ENCODE measurements at places on chromosomes 6 and 20.

- no peak for DNase-seq
These were observed 23.5 kb upstream of the RNF24 start for GRCh38 chr20:4038676-4039370.

GRCh38 chr20:39646874-39647413 is 684.8 kb downstream of the DHX35 start:
- DNase-seq = no peak

DNA sequence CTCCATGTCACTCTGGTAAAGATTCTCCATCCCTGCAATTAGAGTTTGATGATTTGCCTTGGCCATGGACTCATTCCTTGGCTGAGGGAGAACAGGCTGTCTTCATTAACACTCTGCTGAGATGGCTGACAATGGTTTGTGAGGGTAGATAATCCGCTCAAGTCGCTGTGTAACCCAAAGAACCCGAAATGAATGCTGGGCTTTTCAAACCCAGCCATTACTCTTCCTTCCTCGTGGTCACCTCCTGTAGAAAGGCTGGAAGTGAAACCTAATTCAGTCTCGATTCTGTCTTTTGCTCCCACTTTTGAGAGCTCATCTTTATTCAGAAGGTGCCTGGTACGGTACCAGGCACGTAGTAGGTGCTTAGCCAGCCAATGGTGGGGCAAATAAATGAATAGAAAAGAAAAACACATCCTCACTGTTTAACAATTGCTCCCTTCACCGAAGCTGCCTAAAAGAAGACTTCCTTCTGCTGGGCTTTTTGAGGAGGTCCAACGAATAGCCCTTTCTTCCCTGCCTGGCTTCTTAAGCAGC is 190.2 kb downstream of the BCAS1 start:
- no peak for DNase-seq

GRCh38 chr6:53672237-53672636 is 6.7 kb upstream of the KLHL31 start:
- no peak for DNase-seq

DNA sequence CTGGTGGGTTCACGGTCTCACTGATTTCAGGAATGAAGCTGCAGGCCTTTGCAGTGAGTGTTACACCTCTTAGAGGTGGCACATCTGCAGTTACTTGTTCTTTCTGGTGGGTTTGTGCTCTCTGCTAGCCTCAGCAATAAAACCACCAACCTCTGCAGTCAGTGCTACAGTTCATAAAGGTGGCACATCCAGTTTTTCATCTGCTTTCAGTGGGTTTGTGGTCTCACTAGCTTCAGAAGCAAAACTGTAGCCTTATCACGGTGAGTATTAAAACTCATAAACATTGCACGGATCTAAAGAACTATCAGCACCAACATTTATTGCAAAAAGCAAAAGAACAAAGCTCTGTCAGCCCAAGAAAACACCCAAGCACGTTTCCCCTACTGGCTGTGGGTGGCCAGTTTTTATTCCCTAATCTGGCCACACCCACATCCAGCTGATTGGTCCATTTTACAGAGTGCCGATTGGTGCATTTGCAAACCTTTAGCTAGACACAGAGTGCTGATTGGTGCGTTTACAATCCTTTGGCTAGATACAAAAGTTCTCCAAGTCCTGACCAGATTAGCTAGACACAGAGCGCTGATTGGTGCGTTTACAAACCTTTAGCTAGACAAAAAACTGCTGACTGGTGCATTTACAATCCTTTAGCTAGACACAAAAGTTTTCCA is 3.4 kb upstream of the TMEM14C start:
- no peak for DNase-seq

- no peak for DNase-seq
These were observed 4.0 kb upstream of the CAP2 start for GRCh38 chr6:17389274-17389847.

DNA sequence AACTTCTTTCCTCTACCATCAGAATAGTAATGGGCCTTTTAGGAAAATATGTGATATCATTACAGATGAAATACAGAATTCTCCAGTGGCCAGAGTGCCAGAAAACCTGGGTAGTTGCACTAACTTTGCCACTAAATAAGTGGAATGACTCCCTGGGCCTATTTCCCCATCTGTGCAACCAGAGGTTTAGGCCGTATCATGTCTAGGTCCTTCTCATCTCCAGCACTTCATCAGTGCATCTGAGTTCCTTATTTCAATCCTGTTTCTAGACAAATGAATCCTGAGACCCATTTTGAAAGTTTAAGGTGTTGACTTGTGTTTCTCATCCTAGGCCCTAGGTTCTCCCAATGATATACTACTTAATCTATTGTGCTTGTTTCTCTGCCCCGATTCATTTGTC is 236.2 kb downstream of the CD83 start:
- DNase-seq = no peak

- no peak for DNase-seq
These were observed 4.7 kb upstream of the MRGBP start for GRCh38 chr20:62791301-62792181.

GRCh38 chr20:58953050-58953449 is 28.0 kb upstream of the NELFCD start:
- DNase-seq = no peak

- no peak for DNase-seq
These were observed 2.0 kb upstream of the RAET1G start for GRCh38 chr6:149924933-149925252.

DNA sequence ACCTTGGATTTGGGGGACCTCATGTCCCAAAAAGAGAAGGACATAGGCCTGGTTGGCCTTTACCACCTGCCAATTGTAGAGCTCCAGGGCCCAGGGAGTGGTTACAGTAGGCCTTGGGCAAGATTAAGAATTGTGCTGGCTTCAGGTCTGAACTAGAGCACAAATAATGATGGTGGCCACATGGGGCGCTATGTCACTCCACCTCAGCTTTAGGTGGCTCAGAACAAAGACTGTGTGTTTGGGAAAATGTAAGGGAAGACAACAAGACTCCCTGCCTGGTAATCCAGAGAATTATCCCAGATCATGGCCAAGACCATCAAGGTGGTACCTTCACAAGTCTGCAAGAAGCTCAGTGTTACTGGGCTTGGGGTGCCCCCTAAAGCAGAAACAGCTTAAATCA is 224.9 kb upstream of the OPRM1 start:
- no peak for DNase-seq

- no peak for DNase-seq
These were observed 17.9 kb upstream of the CNKSR3 start for GRCh38 chr6:154528310-154528915.

DNA sequence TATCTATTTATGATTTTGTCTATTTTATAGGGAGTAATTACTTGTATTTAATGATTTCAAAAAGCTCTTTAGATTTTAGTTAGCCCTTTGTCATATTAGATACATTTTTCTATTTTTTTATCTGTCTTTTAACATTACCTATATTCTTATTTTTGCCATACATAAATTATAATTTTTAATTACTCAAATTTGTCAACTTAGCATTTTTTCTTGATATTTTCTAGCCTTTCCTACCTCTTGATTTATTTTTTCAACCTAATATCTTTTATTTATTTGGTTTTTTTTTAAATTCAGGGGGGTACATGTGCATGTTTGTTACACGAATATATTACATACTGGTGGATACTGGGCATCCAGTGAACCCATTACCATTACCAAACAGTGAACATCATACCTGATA is 114.3 kb upstream of the F13A1 start:
- no peak for DNase-seq

GRCh38 chr20:8489094-8489883 is 357.2 kb downstream of the PLCB1 start:
- no peak for DNase-seq

GRCh38 chr20:63168861-63169260 is 47.1 kb downstream of the YTHDF1 start:
- DNase-seq = no peak

DNA sequence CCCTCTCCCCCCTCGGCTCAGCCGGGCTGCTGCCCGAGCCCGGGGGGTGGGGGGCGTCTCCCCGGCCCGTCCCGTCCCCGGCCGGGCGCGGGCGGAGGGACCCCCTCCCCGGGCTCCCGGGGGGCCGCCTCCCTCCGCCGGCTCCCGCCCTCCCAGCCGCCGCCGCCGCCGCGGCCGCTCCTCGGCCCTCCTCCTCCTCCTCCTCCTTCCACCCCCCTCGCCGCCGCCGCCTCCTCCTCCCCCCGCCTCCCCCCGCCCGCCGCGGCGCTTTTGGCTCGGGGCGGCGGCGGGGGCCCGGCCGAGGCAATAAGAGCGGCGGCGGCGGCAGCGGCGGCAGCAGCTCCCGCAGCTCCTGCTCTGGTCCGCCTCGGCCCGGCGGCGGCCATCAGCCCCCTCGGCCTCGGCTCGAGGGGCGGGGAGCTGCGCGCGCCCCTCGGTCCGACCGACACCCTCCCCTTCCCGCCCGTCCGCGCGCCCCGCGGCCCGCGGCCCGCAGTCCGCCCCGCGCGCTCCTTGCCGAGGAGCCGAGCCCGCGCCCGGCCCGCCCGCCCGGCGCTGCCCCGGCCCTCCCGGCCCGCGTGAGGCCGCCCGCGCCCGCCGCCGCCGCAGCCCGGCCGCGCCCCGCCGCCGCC is 38.7 kb downstream of the GNAS start:
- no peak for DNase-seq

DNA sequence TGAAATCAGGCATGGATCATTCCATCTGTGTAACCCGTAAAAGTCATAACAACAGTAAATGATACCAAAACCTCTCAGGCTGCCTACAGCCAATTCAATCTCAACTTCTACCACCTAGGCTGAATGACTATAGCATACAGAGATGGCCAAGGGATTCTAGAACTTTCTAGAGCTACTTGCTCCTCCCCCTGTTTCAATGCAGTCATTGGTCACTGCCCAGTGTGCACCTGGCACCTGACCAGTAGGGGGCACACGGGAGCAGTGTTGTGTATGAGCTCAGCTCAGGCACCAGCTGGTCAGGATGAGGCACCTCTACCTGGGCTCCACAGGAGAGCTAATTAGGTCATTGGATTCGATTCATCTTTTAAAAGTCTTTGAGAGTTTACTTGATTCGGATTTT is 86.2 kb downstream of the PLEKHG1 start:
- no peak for DNase-seq

DNA sequence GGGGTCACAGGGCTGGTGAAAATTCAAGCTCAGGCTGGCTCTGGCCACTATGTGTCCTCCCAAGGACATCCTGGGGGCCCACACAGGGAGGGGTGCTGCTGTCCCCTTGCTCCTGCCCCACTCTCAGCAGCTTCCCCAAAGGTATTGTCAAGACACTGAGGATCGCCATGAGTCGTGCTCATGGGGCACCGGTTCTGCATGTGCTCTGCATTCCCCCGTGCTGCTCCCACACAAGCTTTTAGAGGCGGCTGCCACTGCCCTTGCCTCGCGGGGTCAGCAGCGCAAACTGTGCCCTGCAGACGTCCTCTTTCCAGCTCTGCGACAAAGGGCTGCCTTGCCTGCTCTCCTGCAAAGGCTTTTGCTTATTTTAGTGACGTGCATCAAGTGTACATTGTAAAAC is 179.8 kb downstream of the ERMARD start:
- no peak for DNase-seq

DNA sequence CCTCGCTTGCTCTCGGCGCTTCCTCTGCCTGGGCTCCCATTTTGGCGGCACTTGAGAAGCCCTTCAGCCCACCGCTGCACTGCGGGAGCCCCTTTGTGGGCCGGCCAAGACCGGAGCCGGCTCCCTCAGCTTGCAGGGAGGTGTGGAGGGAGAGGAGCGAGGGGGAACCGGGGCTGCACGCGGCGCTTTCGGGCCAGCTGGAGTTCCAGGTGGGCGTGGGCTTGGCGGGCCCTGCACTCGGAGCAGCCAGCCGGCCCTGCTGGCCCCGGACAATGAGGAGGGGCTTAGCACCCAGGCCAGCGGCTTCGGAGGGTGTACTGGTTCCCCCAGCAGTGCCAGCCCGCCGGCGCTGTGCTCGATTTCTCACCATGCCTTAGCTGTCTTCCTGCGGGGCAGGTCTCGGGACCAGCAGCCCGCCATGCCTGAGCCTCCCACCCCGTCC is 10.2 kb upstream of the SRPK1 start:
- DNase-seq = no peak

DNA sequence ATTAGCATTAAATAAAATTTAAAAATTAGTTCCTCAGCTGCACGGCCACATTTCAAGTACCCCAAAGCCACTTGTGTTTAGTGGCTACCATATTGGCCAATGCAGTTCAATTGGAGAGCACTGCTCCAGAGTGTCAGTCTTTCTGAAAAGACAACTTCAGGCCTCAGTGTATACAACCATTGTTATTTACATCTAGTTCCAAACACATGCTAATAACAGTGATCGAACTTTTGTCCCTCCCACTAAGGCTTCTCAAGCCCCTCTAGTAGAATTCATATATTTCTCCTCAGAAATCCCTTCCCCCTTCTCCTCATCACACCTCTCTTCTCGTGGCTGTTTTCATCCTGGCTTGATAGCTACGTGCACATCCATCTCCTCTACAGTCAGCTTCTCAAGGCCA is 32.9 kb downstream of the HIVEP2 start:
- no peak for DNase-seq

- DNase-seq = no peak
These were observed 347.7 kb downstream of the PRKN start for GRCh38 chr6:162379757-162380409.

- DNase-seq = no peak
These were observed 769.1 kb downstream of the QKI start for GRCh38 chr6:164183556-164184123.

DNA sequence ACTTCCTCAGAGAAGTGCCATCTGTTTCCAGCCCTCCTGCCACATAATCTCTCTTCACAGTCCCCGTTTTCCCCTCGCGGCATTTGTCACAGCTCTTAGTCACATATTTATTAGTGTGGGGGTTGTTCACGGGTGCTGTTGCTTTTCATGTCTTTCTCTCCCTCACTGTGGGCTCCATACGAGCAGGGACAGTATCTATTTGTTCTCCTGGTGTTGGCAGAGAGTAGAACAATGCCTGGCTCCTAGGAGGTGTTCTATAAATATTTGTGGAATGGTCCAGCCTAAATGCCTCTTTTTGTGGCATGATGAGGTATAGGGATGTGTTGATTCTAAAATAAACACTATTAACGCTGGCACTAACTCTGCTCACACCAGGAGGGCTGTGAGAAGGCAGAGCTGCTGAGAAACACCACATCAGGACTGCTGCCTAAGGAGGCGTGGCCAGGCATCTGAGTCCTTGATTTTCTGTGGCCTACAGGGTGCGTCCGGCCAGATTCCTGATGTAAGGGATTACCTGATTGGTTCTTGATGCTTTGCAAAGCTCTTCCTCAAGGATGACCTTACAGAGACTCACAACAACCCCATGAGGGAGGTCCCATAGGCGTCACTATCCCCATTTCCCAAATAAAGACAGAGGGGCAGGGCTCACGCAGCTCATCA is 219.8 kb upstream of the ARID1B start:
- DNase-seq = no peak

DNA sequence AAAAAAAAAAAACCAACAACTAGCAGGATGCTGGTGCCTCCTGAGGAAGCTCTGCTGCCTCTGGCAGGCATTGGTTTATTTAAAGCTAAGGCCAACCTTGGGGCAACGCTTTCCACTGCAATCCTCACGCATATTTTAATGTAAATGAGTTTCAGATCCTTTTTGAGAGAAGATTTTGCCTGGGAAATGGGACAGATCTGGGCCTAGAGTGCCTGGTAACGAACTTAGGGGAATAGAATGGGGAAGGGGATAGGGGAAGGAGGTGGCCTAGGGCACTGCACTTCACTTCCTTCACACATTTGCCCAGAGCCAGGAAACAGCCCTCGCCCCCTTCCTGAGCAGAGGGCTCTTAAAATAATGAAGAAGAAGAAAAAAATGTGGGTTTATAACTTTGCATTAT is 132.7 kb upstream of the TMEM170B start:
- no peak for DNase-seq

GRCh38 chr6:119536666-119537065 is 187.1 kb upstream of the MAN1A1 start:
- no peak for DNase-seq

- no peak for DNase-seq
These were observed 108.5 kb upstream of the STMND1 start for GRCh38 chr6:16993396-16993795.

GRCh38 chr20:62258499-62259293 is 20.4 kb downstream of the OSBPL2 start:
- no peak for DNase-seq

Data from right renal pelvis (tissue), 4 donors.